ENCODE measurements at places on chromosomes 6 and 20.

GRCh38 chr6:157339432-157339831 is 16.1 kb upstream of the TMEM242 start:
- no peak for DNase-seq

GRCh38 chr6:87808005-87808757 is 106.1 kb upstream of the AKIRIN2 start:
- DNase-seq: peak; percentile 68

GRCh38 chr6:121188356-121188755 is 145.9 kb downstream of the TBC1D32 start:
- no peak for DNase-seq

GRCh38 chr20:17969884-17970409 is 1.1 kb downstream of the MGME1 start:
- DNase-seq: no peak

- DNase-seq: no peak
Observed at GRCh38 chr20:1241456-1241855, 15.6 kb downstream of the RAD21L1 start.

DNA sequence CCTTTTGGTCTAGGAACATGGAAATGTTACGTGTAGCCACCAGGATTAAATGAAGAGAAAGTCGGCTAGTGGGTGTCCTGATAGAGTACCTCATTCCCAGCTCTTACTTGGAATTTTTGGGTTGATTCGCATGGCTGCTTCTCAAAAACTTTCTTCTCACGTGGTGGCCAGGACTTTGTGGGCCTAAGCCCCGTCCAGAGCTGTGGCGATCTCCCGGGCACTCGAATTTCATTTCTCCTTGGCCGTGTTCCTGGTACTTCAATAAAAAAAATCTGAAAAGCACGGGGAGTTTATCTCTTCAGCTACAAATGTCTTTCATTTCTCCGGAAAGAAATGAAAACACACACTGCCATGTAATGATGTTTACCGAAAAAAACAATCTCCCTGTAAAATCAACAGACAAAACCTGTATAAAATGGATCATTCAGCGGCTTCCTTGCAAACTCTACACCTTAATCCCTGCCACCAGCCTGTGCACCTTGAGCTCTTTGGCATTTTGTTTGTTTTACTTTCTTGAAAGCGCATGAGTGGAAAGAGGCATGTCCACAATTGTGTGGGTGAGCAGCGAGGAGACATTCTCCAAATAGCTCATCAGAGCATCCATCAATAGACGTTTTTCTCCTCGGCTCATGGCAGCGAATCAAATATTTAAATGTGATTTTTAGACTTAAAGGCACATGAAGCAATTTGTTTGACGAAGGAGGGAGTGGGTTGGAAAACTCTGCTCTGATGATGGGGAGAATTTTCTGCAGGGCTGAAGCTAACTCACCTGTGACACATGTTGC is 173.1 kb downstream of the TFAP2C start:
- DNase-seq: no peak

- DNase-seq: no peak
Observed at GRCh38 chr6:166724576-166724975, 97.5 kb upstream of the RPS6KA2 start.

DNA sequence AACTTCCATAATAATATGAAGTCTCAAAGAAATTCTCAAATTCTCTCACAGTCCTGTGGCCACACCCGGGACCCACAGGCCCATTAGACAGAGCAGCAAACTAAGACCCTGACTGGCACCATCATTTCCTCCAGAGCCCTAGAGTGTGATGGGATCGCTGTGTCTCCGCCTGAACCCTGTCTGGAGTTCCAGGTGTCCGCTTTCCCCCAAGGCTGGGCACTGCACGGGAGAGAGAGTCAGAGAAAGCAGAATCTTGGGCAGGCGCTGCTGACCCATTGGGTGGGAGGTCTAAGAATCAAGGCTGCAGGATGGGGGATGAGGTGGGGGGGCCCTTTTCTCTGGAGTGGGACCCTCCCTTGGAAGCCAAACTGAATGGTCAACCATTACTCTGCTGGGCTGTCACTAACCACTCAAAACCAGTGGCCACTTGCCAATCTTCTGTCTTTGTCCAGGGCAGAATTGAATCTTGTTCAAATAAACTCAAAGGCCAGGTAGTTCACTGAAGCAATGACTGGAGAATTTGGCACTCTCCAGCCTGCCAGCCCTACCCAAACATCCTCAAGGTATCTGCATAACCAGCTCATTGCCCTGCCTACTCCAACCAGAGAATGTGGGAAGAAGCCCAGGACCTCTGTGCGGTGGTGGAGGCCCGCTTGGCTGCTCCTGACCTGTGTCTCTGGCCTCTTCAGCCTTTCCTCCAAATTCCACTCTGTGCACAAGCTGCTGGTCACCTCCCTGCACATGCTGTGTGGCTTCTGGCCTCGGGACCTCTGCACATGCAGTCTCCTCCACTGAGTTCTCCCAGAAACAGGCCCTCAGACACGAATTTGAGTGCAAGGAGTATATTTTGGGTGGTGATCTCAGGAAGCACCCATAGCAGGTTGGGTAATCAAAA is 141.1 kb downstream of the CEBPB start:
- DNase-seq: no peak

GRCh38 chr6:160190973-160191372 is 67.6 kb downstream of the SLC22A2 start:
- no peak for DNase-seq

DNA sequence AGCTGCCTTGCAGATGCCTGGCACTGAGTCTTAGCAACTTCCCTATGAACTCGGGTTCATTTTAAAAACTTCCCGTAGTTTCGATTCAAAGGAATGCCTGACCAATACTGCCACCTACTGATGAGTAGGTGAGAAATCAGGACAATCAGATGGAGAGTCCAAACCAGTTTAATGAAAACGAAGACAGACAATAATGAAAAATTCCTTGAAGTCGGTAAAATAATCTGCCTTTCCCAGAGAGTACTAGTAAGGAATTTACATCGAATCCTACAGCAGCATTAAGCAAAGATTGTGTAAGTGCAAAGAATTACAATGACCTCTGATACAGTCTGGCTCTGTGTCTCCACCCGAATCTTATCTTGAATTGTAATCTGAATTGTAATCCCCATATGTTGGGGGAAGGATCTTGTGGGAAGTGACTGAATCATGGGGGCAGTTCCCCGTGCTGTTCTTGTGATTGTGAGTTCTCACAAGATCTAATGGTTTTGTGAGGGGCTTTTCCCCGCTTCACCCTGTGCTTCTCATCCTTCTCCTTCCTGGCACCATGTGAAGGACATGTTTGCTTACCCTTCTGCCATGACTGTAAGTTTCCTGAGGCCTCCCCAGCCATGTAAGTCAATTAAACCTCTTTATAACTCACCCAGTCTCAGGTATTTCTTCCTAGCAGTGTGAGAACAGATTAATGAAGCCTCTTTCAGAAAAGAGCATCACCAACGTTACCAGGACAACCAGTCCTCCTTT is 134.4 kb downstream of the ARHGAP18 start:
- no peak for DNase-seq

- DNase-seq: no peak
Observed at GRCh38 chr20:50689864-50690649, 1.3 kb downstream of the RIPOR3 start.

DNA sequence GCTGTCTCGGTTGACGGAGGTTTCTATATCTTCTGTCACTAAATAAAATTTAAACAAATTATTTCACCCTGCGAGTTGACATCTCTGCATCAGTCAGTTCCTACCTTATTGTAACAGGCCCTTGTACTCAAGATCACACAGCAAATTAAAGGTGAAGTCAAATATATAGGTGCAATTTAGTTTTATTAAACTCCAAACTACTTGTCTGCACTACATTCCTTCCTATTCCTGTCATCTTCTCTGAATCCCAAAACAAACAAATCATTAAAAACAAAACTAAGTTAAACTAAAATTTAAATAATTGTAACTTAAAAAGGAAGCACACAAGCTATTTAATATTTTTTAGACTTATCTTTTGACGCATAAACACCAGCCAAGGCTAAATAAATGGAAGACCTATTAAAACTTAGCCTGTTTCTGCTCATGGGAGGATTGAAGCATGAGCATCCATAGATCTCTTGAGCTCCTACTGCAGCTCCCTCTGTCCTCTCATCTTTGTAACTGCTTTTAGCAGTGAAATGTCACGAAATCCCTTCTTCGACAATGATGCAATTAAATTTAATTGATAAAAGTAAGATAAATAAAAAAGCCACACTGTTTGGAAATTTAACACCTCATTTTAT is 1152.3 kb upstream of the GJE1 start:
- no peak for DNase-seq

DNA sequence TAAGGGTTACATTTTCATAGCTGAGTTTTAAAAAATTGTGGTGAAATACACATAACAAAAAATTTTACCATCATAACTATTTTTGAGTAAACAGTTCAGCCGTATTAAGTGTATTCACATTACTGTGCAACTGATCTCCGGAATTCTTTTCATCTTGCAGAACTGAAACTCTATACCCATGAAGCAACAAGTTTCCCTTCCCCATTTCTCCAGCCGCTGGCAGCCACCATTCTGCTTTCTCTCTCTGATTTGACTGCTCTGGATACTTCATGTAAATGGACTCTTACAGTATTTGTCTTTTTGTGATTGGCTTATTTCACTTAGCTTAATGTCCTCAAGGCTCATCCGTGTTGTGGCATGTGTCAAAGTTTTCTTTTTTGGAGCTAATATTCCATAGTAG is 341.6 kb downstream of the QKI start:
- no peak for DNase-seq

DNA sequence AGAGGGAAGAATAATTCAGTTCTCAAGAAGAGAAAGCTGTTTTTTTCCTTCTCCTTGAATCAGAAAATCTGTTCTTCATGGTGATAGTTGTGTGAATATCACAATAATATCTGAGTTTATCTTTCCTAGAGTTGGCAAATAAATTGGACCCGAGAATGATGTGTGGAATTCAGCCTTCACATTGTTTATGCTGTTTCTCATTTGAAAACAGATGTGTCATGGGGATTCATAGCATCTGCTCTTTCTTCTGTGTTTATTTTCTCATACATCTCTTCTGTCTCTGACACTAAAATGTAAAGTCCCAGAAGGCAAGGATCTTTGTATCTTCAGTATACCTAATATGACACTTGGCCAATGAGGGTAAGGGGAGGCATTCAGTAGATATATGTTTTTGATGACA is 103.6 kb upstream of the SGK1 start:
- DNase-seq: peak; percentile 45

DNA sequence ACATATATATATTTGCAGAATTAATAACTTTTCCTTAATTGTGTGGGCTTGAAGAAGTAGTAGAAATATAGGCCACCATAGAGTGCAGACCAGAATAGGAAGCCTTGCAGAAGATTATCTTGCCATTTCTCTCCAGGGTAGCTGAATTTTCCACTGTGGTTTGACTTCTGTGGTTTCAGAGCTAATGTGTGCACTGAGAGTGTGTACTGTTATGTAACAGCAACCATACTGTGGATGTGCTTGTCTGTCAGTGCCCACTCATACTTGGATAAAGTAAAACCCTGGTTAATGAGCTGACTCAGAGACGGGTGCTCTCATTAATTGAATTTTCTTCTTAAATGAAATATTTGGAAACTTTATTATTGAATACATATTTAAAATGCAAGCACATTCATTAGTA is 57.2 kb downstream of the CEP43 start:
- DNase-seq: no peak

DNA sequence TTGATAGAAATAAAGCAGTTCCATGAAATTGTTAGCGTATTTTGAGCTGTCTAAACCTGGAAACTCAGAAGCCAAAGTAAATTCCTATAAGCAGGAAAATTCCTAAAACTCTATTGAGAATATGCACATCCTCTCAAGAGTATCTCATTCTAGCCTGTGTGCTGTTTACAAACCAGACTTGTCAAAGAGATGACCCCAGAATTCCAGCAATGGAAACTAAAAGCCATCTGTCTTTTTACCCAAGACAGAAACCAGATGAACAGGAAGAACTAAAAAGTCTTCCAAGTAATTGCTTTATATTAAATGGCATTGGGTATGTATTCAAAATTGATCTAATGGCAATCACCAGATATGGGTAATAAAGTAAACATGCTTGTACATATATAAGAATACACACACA is 92.6 kb downstream of the COL19A1 start:
- DNase-seq: no peak

- DNase-seq: no peak
Observed at GRCh38 chr6:169176361-169176991, 77.2 kb downstream of the THBS2 start.

DNA sequence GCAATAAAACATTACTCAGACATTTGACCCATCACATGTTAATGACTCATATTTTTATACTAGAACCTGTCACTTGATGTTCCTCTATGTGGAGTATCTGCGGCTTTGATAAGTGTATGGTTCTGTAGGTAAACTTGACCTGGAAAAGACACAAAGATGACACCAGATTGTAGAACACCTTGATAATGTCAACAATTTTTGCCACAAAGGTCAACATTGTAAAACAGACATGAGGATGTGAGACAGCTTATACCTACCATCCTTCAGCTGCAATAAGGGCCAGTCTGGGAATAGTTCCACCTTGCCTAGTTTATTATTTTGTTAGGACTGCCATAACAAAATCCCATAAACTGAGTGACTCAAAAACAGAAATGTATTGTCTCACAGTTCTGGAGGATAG is 202.4 kb downstream of the LMBRD1 start:
- DNase-seq: no peak

DNA sequence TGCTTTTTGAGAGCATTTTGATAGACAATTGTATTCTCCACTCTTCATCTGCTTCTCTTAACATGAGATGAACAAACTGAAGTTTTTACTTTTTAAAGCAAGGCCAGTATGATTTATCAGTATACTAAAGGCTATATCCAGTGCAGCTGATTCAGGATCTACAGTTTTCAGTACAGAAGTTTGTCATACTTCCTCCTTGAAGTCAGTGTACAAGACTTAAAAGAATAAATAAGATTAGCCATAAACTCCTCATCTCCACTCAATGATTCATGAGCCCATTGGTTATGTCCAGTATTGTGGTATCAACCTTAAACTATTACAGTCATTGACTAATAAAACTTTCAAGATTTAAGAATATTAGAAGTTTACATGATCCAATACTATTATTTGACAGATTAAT is 374.8 kb upstream of the EPHA7 start:
- DNase-seq: no peak

DNA sequence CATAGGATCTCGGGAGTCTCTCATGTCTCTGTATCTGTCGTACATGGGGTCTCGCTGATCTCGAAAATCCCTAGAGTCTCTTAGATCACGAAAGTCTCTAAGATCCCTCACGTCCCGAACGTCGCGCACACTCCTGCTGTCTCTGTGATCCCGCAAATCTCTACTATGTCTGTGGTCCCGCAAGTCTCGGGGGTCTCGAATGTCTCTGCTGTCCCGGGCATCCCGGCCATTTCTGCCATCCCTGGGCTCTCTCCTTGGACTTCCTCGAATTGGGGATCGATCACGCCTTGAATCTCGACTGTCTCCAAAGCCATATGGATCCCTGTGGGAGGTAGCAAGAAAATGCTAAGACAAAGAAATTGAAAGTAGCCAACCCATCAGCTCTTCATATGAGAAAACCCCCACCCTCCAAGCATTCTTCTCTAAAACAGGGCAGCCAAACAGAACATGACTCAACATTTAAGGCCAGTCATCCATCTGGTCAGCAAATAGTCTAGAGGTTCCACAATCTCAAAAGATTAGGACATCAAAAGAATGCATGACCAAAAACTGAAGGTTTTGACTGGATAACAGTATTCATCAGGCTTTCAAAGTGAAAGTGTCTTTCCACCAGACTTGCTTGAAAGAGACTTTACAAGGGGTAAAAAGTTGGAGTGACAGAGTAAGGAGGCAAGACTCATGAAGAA is 19.4 kb downstream of the NCOA5 start:
- DNase-seq: peak; percentile 53
